NCI-H2171 (cell line): ENCODE measurements at places on chromosomes 13 and 19.
A peak's percentile ranks its signal among the peaks of the same experiment; 100 is the strongest.

DNA sequence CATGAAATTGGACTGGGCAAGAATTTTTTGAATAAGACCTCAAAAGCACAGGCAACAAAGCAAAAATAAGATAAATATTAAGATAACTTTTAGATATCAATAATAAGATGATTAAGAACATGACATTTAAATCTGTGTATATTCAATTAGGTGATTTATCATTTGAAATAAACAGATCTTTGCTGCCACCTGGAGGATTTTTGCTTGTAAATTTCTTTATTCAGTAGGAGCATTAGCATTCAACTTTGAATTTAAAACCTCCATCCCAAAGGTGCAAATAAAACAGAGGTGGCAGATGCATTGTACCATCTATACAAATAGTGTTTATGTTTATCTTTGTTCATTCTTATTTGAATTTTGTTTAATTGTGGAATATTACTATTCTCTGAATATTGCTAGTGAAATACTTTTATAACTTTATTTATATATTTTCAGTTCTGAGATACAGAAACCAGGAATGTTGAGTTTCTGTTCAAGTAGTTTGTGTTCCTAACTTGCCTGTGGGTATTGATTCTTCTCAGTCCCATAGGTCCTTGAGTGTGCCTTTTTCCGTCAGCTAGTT is 20.9 kb downstream of the COG6 start:
- no peak for DNase-seq

DNA sequence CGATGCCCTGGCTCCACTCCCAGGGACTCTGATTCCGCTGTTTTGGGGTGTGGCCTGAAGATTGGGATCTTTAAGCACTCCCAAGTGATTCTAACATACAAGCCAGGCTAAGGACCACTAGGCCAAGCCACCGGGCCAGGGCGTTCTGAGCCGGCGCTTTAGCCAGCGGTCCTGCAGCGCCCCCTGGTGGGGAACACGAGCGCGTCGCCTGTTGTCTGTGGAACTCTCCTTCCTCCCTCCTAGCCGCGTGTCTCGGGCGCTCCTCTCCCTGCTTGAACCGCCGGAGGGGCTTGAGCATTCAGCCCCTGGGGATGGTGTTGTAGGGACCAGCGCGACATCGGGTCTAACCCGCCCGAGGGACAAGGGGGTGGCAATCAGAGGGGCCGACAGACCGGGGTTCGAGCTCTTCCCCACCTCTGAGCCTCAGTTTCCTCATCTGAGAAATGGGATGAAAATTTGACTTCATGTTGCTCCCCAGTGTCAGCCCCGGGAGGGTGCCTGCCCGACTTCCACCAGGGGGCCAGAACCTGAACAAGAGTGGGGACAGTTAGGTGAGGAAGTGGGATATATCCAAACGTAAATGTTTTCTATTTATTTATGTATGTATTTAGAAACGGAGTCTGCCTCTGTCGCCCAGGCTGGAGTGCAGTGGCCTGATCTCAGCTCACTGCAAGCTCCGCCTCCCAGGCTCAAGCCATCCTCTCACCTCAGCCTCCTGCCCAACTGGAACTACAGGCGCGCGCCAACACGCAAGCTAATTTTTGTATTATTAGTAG is 18.0 kb upstream of the PNMA8B start:
- peak; percentile 46 for DNase-seq

DNA sequence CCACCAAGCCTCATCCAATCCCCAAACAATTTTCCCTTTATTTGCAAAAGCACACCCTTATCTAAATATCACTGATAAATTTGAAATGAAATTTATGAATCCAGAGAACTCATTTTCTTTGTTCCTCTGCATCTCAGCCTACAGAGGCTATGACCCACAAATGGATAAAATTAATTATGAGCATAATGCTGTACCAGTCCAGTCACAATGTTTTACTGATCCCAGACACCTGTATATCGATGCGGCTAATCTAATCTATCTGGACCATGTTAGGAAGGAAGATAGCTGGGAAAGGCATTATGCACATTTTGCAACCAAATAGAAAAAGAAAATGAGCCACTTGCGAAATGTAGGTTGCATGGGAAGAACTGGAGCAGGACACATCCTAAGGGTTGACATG is 150.0 kb downstream of the FGF14 start:
- no peak for DNase-seq

GRCh38 chr13:110162866-110163658 is 143.9 kb downstream of the COL4A1 start:
- DNase-seq, result no peak

DNA sequence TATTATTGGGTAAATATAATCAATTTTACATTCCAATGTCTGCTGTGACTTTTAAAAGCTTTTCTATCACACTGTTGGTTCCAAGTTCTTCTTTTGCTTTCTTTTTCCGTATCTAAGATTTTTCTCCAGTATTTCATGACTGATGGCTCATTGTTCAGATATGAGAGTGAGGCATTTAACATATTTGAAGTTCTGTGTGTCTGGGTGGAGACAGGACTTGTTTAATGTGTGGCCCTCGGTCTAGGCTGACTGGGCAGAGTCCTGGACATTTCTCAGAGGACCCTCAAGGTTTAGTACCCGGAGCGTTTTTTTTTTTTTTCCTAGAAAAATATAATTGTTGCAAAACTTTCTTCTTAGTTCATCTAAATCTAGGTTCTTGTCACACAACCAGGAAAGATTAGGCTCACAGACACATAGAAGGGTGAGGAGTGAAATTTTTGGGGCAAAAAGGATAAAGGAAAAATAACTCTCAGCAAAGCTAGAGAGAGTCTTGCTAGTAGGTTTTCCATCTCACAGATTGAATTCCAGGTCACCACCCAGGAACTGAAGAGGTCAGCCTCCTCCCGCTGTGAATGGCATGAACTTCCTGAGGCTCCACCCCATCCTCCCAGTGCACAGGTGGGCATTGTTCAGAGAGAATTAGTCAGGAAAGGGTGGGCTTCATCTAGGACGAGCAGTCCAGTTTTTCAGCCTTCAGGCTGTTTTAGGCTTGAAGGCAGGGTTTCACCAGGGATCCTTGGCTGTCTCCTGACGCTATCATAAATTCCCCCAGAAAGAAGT is 1002.4 kb upstream of the PCDH9 start:
- no peak for DNase-seq

GRCh38 chr19:2602391-2603181 is 99.9 kb downstream of the GNG7 start:
- DNase-seq, result no peak

DNA sequence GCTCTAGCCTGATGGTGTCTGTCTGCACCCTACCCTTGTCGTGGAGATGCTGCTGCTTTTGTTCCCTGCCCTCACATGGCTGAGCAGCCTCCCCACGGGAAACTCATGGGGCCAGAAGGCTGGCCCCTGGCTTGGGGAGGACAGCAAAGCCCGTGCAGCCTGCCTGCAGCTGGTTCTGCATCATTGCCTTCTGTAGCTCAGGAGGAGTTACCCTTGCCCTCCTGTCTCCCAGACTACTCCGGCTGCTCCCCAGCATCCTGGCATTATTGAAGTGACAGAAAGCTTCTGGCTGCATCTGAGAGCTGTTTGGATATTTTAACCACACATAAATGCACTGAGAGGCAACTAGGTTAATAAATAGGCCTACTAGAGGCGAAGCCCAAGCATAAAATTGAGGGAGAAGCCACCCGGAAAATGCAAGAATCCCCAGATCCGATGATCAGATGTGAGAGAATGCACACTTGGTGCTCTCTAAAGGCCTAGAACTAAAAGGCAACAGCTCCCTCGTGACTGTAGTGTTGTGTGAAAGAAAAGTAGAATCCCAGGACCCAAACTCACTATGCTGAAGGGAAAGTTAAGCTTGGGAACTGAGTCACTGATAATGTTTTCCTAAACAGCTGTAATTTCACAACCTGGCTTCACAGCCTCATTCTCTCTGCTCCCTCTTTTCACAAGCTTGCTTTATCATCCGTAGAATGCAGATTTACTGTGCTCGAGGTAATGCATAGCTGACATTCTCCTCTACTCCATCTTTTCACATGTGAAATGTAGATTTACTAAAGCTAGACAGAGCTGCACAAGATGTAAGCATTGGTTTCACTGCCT is 110.8 kb downstream of the TNFRSF19 start:
- DNase-seq, result no peak

GRCh38 chr13:20696073-20696472 is 7.4 kb upstream of the IL17D start:
- DNase-seq, result no peak

- DNase-seq, result no peak
Measured at GRCh38 chr19:33248954-33249613, 23.4 kb upstream of the SLC7A10 start.

DNA sequence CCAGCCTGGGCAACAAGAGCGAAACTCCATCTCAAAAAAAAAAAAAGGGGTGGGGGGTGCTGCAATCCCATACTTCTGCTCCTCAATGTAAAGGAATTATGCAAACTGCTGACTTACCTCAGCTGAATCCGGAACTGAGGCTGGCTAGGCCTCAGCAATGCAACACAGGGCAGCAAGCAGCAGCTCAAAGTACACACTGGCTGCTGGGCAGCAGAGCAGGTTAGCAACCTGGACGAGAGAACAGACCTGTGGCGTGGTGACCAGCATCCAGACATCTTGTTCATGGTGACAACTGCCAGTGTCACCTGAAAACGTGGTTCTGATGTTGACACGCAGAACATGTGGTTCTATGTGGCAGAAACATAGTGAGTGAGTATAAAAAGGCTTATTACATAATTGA is 28.1 kb downstream of the ZNF14 start:
- DNase-seq, result no peak

DNA sequence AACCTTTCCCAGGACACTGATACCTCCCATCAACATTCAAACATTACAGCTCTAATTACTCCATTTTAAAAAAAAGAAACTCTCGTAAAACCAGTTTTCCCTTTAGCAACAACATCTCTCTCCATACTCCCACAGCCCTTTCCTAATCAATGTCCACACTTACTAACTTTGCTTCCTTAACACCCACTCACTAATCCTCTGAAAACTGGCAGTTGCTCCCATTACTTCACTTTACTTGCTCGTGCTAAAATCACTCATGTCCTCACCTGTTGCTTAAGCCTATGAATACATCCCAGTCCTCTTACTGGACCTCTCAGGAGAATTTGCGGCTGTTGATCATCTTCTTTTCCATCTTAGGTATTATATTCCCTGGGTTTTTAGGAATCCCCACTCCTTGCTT is 44.8 kb downstream of the RBM26 start:
- no peak for DNase-seq

DNA sequence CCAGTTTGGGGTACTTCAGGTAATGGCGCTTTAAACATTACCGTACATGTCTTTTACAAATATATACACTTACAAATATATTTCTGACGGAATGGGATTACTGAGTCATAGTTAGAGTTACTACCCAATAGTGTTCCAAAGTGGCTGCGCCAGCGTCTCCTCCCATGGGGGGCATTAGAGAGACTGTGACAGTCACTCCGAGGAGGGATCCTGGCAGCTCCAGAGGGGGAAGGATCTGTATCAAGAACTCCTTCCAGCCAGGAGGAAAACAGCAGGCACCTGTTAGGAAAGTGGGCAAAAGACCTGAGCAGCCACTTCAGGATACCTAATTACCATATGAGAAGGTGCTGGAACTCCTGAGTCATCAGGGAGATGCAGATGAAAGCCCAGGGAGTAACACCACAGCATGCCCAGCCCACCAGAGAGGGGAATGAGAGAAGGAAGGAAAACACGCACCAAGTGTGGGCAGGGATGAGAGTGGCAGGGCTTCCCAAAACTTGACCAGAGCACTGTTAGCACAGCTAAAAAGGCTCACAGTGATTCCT is 52.9 kb downstream of the SLC7A9 start:
- no peak for DNase-seq

DNA sequence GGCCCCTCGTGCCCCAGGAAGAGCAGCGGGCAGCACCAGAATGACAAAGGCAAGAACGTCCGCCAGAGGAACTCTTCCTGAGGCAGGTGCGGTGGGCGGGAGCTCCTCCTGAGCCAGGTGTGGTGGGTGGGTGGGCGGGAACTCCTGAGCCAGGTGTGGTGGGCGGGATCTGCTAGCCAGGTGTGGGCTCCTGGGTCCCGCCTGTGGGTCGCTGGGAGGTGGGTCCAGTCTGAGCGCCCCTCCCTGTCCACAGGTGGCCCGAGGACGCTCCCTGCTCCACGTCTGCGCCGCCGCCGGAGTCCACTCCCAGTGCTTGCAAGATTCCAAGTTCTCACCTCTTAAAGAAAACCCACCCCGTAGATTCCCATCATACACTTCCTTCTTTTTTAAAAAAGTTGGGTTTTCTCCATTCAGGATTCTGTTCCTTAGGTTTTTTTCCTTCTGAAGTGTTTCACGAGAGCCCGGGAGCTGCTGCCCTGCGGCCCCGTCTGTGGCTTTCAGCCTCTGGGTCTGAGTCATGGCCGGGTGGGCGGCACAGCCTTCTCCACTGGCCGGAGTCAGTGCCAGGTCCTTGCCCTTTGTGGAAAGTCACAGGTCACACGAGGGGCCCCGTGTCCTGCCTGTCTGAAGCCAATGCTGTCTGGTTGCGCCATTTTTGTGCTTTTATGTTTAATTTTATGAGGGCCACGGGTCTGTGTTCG is 7.0 kb upstream of the HCN2 start:
- no peak for DNase-seq

- no peak for DNase-seq
Measured at GRCh38 chr13:25946321-25946720, 105.5 kb downstream of the SHISA2 start.

DNA sequence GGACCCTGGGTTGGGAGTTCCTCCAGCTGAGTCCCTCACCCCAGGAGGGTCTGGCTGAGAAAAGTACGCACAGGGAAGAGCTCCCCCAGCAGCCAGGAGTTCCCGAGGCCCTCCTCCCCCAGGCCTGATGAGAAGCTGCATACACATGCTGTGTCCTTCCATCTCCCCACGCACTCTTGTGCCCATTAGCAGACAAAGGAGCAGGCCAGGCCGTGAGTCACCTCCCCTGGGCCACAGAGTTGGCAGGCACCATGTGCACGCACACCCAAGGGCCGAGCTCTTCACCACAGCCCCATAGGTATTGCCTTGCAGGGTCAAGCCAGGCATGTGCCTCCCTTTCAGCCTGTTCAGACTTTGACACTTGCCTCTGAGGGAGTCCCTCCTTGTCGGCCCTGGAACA is 17.5 kb downstream of the MAU2 start:
- DNase-seq, result no peak

DNA sequence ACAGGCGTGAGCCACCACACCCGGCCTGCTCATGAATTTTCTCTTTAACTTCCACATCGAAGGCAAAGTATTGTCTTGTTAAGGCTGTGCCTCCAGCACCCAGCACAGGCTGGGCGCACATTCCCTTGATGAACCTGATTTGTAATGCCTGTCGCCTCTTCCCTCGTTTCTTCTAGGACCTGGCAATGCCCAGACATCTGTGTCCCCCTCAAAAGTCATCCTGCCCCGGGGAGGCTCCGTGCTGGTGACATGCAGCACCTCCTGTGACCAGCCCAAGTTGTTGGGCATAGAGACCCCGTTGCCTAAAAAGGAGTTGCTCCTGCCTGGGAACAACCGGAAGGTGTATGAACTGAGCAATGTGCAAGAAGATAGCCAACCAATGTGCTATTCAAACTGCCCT is 3.7 kb downstream of the ICAM1 start:
- no peak for DNase-seq

DNA sequence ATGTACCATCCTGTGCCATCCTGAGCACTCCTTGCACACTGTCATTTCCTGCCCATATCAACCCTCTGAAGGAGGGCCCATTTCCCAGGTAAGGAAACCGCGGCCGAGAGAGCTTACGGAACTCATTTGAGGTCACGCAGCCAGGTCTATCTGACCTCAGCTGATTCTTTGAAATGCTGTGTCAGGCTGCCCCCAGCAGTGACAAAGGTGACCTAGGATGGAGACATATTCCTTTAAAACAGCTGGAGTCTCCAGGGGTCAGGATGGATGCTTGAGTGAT is 42.2 kb upstream of the VSTM2B start:
- no peak for DNase-seq
